Stimulated activated CD8-positive, alpha-beta memory T cell treated with anti-CD3 and anti-CD28 coated beads, Interleukin-15, amount 100 ng/mL, for 4 hours (primary cell): ENCODE measurements at places on chromosomes 3 and 15.
A peak's percentile ranks its signal among the peaks of the same experiment; 100 is the strongest.

- no peak for DNase-seq
These were observed 177.5 kb upstream of the PFN2 start for GRCh38 chr3:150148227-150148626.

GRCh38 chr3:40975711-40976121 lies 223.6 kb upstream of the CTNNB1 start:
- no peak for DNase-seq

GRCh38 chr15:63986751-63987341 lies 59.4 kb downstream of the DAPK2 start:
- DNase-seq = no peak

- DNase-seq = no peak
These were observed 603 bp upstream of the SELENOK start for GRCh38 chr3:53892286-53892637.

DNA sequence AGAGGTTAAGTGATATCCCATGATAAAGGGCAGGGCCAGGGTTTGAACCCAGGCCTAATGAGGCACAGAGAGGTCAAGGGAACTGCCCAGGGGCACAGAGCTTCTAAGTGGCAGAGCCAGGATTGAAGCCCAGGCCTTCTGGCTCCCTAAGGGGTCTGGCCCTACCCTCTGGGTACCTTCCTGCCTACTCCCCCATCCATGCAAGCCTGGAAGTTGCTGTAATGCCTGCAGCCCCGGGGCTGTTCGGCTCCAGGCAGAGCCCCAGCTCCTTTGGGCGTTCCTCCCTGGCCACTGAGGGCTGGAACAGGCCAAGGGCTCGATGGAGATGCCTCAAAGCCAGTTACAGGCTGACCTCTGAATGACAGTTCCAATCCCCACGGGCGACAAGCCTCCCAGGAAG lies 4.5 kb downstream of the GRIP2 start:
- DNase-seq = no peak

- DNase-seq = no peak
These were observed 85.2 kb upstream of the ANKRD34C start for GRCh38 chr15:79197285-79197684.

- DNase-seq = no peak
These were observed 58.5 kb upstream of the SLC24A5 start for GRCh38 chr15:48062148-48062872.

- no peak for DNase-seq
These were observed 63.3 kb downstream of the ATP8B4 start for GRCh38 chr15:50055750-50056157.

- no peak for DNase-seq
These were observed 88.4 kb downstream of the LMLN start for GRCh38 chr3:198048445-198048844.

DNA sequence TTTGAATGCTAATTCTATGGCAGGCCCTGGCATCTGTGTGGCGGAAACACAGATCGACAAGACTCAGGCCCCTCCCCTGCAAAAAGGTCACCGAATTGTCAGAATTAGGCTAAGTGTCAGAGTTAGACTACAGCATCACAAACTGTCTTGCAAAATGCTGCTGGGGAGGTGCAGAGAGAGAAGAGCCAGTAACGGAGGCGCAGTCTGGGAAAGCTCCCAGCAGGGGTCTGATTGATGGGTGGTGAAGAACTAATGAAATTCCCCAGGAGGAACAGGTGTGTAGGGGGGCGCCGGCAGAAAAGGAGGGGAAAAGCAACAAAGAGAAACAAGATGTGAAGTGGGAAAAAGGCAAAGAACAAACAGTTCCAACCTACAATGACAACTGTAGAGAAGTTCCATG lies 72.7 kb upstream of the TAMM41 start:
- DNase-seq = no peak

- no peak for DNase-seq
These were observed 95.0 kb downstream of the CD47 start for GRCh38 chr3:107995823-107996222.

DNA sequence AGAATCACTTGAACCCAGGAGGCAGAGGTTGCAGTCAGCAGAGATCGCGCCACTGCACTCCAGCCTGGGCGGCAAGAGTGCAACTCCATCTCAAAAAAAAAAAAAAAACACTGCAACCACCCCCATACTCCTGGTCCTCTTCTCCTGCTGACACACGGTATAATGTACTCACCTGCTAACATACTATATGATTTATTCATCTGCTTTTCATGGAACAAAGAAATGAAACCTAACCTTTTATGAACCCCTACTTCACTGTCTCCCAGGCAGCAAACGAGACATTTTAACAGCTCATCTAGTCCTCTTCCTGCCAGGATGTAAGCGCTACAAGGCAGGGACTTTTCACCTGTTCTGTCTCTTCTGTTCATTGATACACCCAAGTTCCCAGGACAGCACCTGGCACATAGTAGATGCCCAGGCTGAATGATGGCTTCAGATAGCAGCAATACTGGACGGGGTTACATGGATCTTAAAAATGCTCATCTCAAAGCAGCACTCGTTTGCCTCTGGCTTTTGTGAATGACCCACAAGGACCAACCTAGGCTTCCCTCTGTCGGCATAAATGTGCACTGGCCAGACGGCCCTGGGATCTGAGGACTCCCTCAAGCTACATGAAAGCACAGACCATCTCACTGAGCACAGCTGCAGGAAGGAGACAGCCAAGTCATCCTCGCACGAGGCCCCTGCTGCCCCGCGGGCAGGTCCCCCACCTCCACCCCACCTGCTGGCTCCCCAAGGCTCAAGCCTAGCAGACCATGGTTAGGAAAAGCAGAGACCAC lies 20.3 kb downstream of the XXYLT1 start:
- no peak for DNase-seq

GRCh38 chr3:136667081-136667480 lies 85.1 kb downstream of the STAG1 start:
- DNase-seq = no peak

GRCh38 chr3:39501968-39502837 lies 34.7 kb downstream of the MOBP start:
- no peak for DNase-seq

DNA sequence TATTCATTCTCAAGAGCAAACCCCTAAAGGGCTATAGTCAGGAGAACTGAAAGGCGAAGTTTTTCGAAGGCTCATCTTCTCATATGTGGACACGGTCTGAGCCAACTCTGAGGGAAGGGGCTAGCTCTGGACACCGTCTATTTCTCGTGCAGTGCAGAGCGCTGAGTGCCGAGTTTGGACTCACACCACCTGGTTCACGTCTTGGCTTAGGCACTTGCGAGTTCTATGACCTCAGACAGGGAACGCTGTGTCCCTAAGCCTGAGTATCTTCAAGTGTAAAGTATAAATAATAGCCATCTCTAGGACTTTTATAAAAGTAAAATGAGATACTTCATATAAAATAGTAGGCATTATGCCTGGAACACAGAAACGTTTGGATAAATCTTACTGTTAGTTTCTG lies 223.7 kb downstream of the FMN1 start:
- DNase-seq = no peak

DNA sequence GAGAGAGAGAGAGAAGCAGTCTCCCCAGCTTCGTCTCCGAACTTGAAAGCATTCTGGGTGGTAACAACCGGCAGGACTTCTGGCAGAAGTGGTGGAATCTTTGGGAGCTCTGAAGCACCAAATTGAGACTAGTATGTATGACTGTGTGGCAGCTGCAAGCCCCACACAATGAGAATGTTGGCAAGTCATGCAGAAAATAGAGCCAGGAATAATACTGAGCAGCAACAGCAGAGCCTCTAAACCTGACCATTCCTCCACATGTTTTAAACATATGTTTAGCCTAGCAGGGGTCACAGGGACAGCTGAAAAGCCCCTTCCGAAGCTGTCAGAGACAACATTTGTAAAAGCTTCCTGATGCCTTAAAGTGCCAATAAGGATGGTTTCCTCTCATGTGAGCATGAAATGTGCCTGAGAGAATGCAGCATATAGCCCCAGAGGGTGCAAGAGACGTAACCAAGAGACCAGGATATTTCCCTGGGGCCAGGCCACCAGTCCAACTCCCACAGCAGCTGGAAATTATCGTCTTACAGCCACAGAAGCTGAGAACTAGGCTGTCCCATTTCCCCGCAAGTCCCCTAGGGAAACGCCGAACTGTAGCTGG lies 178.6 kb upstream of the CCDC54 start:
- DNase-seq = no peak

DNA sequence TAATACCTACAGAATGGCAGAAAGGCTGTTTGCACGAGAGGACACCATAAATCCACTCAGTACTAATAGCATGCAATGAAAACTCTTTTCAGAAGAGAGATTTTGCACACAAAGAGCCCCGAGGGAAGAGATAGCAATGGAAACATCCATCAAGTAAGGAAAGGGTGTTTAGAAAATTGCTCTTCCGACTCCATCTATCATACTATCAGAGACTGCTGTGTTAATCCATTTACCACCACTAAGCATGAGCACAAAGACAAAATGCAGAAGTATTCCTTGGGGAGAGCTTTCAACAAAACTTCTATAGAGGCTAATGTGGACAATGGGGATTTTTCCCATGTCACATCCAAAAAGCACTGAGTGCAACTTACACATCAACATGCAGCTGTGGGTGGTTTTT lies 72.1 kb upstream of the PLAAT1 start:
- DNase-seq = no peak

DNA sequence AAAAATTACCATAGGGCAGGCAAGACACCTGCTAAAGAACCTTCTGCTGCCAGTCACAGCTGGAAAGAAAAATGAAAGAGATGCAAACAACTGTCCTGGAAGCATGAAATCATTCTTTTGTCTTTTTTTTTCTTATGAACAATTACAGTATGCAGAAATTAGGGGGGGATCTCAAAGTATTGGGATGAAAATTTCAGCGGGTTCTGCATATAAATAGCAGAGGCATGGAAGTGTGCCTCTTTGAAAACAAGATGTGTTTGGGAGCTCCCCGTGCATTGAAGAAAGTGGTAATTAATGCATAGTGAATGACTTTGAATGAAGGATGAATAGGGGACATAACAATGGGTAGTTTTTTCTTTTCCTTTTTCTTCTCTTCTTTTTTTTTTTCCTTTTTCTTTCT lies 431.2 kb downstream of the SOX2 start:
- no peak for DNase-seq

GRCh38 chr15:48962662-48963523 lies 826 bp downstream of the SHC4 start:
- DNase-seq = no peak

GRCh38 chr3:163139600-163139999 lies 1643.0 kb downstream of the OTOL1 start:
- no peak for DNase-seq

- peak; percentile 37 for DNase-seq
These were observed 975 bp upstream of the FOXP1 start for GRCh38 chr3:71584394-71585011.

DNA sequence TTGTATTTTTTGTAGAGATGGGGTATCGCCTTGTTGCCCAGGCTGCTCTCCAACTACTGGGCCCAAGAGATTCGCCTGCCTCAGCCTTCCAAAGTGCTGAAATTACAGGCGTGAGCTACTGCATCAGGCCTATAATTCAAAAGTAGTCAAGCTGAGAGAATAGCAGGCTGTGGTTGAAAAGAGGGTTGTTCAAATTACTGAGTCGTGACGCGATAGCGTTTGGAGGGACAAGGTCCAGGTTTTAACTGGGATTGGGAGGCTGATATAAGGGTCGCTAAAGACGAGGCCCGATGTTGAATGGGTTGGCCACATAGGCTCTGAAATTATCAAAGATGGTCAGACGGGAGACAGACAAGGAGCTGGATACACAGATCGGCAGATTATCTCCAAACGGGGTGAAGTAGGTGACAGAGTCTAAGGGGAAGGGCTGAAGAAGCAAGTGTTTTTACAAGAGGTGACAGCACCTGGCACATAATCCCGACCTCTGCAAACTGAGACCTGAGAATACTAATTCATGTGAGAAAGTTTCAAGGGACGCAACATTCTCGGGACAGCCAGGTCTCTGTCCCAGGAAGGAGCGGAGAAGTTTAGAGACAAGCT lies 759 bp upstream of the ARID3B start:
- no peak for DNase-seq

DNA sequence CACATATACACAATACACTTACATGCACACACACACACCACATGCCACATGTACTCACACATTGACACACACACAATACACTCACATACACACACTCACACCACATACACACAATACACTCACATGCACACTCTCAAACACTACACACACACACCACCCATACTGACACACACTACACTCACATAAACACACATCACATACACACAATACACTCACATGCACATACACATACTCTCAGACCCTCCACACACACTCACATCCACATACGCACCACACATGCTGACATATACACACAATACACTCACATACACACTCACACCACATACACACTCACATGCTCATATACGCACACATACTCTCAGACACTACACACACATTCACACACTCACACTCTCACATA lies 28.3 kb upstream of the KIF23 start:
- DNase-seq = no peak

- no peak for DNase-seq
These were observed 46.9 kb downstream of the TAMM41 start for GRCh38 chr3:11799791-11800190.

- no peak for DNase-seq
These were observed 23.5 kb downstream of the PLCL2 start for GRCh38 chr3:16908016-16908807.

DNA sequence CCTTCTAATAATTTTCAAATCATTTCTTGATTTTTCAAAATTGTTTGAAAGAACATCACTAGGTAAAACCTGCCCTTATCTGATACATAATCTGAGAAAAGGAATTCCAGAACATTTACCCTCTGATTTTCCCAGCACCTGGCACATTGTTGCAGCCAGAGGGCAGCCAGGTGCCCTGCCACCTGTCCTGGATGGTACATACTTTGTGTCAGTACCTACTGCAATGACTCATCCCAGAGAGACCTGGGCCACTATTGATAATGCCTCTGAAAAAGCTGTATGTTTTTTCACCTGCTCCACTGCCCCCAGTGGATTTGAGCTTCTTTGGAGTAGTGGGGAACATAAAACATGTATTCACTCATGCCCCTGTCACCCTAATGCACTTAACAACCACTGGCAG lies 648.9 kb upstream of the GBE1 start:
- no peak for DNase-seq

DNA sequence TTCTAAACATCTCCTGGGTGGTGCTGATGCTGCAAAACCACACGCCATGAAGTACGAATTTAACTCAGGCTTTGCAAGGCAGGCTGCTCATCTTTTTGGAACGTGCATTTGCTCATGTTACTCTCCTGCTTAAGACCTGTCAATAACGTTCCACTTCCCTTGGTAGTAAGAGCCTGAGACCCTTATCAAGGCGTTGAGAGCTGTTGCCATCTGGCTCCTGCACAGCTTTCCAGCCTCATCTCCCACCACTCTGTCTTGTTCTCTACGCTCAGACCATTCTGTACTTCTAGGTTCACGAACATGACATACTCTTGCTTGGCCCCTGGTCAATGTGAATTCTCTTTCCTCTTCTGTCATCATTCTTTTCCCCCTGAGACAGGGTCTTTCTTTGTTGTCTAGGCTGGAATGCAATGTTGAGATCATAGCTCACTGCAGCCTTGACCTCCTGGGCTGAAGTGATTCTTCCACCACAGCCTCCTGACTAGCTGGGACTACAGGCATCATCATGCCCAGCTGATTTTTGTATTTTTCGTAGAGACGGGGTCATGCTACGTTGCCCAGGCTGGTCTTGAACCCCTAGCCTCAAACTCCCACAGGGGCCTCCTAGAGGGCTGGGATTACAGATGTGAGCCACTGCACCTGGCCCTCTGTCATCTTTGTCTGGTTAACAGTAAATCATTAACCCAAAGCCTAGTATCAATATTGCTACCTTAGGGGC lies 202.8 kb downstream of the CADPS start:
- DNase-seq = no peak
